ENCODE measurements at places on chromosomes 1 and 21. TPM values are rescaled to one million over a fixed set of nuclear protein-coding genes. Genes with fewer than 3 reads are reported as not detected.

DNA sequence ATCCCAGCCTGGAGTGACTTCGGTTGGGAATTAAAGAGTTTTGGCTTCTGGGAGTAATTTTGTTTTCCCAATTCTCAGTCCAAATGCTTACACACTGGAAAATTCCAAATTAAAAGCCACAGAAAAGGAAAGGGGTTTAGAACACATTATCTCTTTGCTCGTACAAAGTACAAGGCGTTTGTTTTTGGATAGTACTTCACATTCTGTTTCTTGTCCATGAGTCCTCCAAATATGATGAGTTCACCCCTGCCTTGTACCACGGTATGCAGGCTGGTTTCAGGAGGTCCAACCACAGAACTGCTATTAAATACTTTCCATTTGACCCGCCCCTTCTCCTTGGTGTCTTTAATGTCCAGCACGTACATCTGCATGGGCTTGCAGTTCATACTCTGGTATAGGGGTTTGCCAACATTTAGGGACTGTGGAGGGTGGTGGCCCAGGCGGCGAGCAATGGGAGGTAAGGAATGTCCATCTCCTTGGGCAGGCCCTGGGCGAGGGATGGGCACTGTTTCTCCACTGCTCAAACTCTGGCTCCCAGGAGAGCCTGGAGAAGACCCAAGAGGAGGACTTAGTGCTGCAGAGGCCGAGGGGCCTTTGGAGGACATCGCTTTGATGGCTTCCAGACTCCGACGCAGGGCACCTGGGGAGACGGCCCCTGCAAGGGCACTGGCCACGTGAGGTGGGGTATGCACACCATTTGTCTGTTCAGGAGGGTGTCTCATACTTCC is 13.7 kb upstream of the CPLANE2 start:
- H3K27ac ChIP-seq = no peak overlapping the region
- peaks cover 15% of the 10 kb centered on the region for H3K36me3 ChIP-seq
- DNase-seq = no peak
- H3K27me3 ChIP-seq = no peaks in the 10 kb centered on the region

DNA sequence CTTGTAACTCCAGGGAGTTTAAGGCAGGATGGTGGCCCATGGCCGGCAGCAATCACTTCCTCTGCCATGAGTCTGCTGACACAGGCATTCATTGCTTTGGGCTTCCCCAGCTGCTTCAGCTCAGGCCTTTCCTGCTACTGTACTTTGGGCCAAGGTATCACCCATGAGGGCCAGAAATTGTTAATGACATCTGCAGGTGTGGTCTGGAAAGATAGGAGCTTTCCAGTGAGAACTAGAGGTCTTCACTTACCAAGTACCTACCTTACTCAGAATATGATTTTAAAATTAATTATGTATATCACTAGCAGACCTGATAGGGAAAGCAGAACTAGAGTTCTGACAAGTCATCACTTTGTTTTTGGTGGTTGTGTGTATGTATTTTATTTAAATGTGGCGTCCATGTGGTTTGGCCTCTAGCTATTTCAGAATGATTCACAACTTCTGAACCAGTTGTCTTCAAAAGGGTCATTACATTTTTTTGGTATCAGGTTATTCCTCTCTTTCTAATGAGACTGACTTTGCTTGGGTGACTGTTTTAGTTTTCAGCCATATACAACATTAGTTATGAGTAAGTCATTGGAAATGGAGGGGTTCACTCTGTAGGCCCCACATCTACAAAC is 2.7 kb downstream of the RGL1 start:
- no peak overlapping the region for H3K4me3 ChIP-seq

GRCh38 chr1:214050513-214051401 is 63.0 kb downstream of the PROX1 start:
- H3K4me3 ChIP-seq = no peak overlapping the region
- H3K27ac ChIP-seq = no peak overlapping the region
- H3K4me1 ChIP-seq = no peaks in the 10 kb centered on the region
- H3K27me3 ChIP-seq = no peaks in the 10 kb centered on the region
- H3K36me3 ChIP-seq = no peaks in the 10 kb centered on the region

DNA sequence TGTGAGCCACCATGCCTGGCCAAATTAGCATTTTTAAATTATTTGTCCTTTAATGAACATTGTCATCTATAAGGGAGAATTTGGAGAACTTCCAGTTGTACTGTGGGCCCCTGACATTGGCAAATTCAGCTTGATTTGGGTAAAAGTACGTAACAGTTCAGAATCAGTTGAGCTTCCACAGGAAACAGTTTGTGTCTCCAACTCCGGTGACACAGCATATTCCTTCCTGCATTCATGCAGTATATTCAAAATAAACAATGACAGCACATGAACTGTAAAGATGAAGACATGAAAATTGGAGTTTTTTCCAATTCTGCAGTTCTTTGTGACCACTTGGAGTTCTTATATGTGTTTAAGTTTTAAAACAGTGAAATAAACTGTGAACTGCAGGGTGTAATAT is 28.2 kb downstream of the RNF220 start:
- no peaks in the 10 kb centered on the region for H3K36me3 ChIP-seq
- no peak overlapping the region for H3K4me3 ChIP-seq
- no peaks in the 10 kb centered on the region for H3K27me3 ChIP-seq

DNA sequence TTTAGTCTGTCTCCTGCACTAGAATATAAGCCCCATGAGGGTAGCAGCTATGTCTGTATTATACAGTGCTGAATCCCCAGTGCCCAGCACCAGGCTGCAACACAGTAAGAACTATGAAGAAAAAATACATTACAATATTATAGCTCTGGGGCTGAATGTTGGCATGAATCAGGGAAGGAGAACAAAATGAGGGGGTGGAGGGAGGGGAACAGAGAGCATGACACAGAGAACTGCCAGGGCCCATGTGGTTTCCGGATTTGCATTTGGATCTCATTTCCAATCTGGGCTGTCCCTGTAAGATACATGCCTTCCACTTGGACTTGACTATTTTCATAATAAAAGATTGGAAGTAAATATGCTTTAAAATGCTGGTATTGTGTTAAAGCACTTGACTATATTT is 35.8 kb downstream of the C1orf198 start:
- no peaks in the 10 kb centered on the region for H3K4me1 ChIP-seq
- no peak overlapping the region for H3K4me3 ChIP-seq
- H3K27ac ChIP-seq = no peak overlapping the region
- no peaks in the 10 kb centered on the region for H3K36me3 ChIP-seq
- no peak for DNase-seq

GRCh38 chr21:41766883-41767605 is at the start of gene RIPK4:
TSS of gene RIPK4 (minus strand) at chr21:41767052. CDS start at chr21:41767041, 11 bp downstream.
- H3K4me1 ChIP-seq = peaks cover 40% of the 10 kb centered on the region
- H3K27ac ChIP-seq = no peak within 1 kb of the TSS
- peaks cover 33% of the 10 kb centered on the region for H3K27me3 ChIP-seq
- H3K36me3 ChIP-seq = no peaks in the 10 kb centered on the region
- H3K4me3 ChIP-seq = peak within 1 kb of the TSS; percentile 53
- DNase-seq = peak; percentile 88

- no peaks in the 10 kb centered on the region for H3K36me3 ChIP-seq
- DNase-seq = no peak
- no peaks in the 10 kb centered on the region for H3K27me3 ChIP-seq
Observed at GRCh38 chr1:207920444-207921021, 9.6 kb upstream of the CD34 start.

DNA sequence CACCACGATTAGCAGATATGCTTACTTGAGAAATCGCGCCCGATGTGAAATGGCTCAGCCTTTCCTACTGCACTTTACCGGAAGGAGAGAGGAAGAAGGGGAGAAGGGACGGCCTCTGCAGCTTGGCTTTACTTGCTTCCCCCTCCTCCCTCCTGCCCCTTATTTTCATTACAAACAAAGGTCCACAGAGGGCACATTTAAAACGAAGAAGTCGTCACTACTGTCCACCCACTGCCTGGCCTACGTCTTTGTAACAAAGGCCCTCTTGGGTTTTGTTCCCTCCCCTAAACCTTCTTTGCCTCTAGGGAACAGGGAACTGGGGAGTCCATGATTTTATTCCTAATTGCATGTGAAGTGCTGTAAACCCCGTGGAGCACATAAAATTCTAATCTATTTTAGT is 308.5 kb downstream of the LMX1A start:
- H3K4me3 ChIP-seq = no peak overlapping the region
- no peak overlapping the region for H3K27ac ChIP-seq
- DNase-seq = no peak
- H3K36me3 ChIP-seq = no peaks in the 10 kb centered on the region

DNA sequence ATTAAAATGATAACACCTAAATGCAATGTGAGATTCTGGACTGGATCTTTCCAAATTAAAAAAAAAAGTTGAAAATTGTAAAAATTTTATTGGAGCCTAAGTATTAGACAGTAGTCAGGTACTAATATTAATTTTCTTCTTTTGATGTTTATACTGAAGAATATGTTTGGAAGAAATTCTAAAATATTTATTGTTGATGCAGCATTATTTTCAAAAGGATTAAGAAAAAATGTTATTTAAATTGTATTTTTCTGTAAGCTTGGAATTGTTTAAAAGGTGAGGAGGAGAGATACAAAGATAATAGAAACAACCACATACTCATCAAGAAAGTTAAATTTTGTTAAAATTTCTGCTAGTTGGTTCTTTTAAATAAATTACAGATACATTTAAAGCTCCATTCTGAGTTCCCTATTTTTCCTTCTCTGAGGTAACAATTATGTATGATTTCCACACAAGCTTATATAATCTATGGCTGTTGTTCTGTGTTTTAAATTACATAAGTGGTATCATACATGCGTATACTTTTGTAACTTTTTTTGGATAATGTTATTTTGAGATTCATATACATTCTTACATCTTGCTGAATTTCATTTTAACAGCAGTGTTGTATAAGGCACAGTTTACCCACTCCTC is 180.3 kb upstream of the RGS18 start:
- no peak overlapping the region for H3K27ac ChIP-seq
- DNase-seq = no peak
- H3K4me1 ChIP-seq = no peaks in the 10 kb centered on the region
- H3K36me3 ChIP-seq = no peaks in the 10 kb centered on the region
- no peak overlapping the region for H3K4me3 ChIP-seq

GRCh38 chr1:147496571-147497210 is 44.6 kb upstream of the BCL9 start:
- no peaks in the 10 kb centered on the region for H3K27me3 ChIP-seq
- H3K4me1 ChIP-seq = no peaks in the 10 kb centered on the region
- H3K4me3 ChIP-seq = no peak overlapping the region
- DNase-seq = no peak
- no peaks in the 10 kb centered on the region for H3K36me3 ChIP-seq

GRCh38 chr1:203638103-203638475 is 11.5 kb downstream of the ATP2B4 start:
- H3K4me1 ChIP-seq = no peaks in the 10 kb centered on the region
- no peaks in the 10 kb centered on the region for H3K27me3 ChIP-seq
- H3K4me3 ChIP-seq = no peak overlapping the region
- H3K36me3 ChIP-seq = no peaks in the 10 kb centered on the region

GRCh38 chr1:108007531-108007930 is 42.6 kb upstream of the VAV3 start:
- no peak overlapping the region for H3K27ac ChIP-seq
- no peaks in the 10 kb centered on the region for H3K36me3 ChIP-seq
- DNase-seq = no peak
- H3K4me1 ChIP-seq = no peaks in the 10 kb centered on the region
- no peaks in the 10 kb centered on the region for H3K27me3 ChIP-seq
- H3K4me3 ChIP-seq = no peak overlapping the region

DNA sequence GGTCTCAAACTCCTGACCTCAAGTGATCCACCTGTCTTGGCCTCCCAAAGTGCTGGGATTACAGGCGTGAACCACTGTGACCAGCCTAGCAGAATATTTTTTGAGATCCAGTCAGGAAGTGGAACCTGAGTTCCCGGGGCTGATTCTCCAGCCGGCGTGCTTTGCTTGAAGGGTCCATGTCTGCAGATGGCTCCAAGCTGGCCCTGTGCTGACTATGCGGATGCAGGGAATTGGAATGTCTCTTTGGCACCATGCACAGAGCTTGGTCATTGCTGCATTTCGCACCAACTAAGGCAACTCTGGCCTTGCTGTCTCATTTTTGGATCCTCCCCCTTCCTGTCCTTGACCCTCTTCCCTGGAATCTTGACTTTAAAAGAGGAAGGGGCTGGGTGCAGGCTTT is 28.1 kb downstream of the ARHGEF10L start:
- no peaks in the 10 kb centered on the region for H3K36me3 ChIP-seq
- H3K4me3 ChIP-seq = no peak overlapping the region
- DNase-seq = no peak
- H3K4me1 ChIP-seq = peaks cover 63% of the 10 kb centered on the region
- H3K27me3 ChIP-seq = no peaks in the 10 kb centered on the region

DNA sequence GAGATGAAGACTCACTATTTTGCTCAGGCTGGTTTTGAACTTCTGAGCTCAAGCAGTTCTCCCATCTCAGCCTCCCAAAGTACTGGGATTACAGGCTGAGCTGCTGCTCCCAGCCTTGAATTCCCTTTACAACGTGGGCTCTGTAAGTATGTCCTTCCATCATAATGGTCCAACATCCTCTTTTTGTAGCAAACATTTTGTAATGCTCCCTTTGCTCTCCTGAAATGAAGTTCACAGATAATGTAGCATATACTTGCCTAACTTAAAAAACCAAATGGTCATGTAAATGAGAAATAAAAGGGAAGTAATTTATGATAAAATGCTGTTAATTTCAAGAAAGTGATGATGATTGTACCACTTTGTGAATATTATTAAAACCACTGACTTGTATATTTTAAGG is 30.5 kb upstream of the THEM4 start:
- no peak overlapping the region for H3K4me3 ChIP-seq
- no peaks in the 10 kb centered on the region for H3K27me3 ChIP-seq
- H3K27ac ChIP-seq = no peak overlapping the region
- no peak for DNase-seq
- no peaks in the 10 kb centered on the region for H3K4me1 ChIP-seq

- no peaks in the 10 kb centered on the region for H3K27me3 ChIP-seq
- H3K4me3 ChIP-seq = no peak overlapping the region
- DNase-seq = no peak
- H3K36me3 ChIP-seq = no peaks in the 10 kb centered on the region
- no peak overlapping the region for H3K27ac ChIP-seq
Observed at GRCh38 chr1:217482356-217483102, 148.4 kb downstream of the GPATCH2 start.

GRCh38 chr1:155562581-155563376 is at the start of gene ASH1L:
TSS of gene ASH1L (minus strand) at chr1:155562803. CDS start at chr1:155521519, 41,284 bp downstream.
- peak within 1 kb of the TSS; percentile 98 for H3K4me3 ChIP-seq
- H3K36me3 ChIP-seq = 0 out of 2 replicates have a peak, but pooled peaks cover 3% of the 10 kb centered on the region
- peak; percentile 92 for DNase-seq
- H3K27me3 ChIP-seq = no peaks in the 10 kb centered on the region

- no peak overlapping the region for H3K27ac ChIP-seq
- no peaks in the 10 kb centered on the region for H3K27me3 ChIP-seq
- H3K4me3 ChIP-seq = no peak overlapping the region
- H3K36me3 ChIP-seq = peaks cover 13% of the 10 kb centered on the region
- H3K4me1 ChIP-seq = peaks cover 2% of the 10 kb centered on the region
Observed at GRCh38 chr1:109354929-109355328, 42.8 kb downstream of the SORT1 start.

- H3K27ac ChIP-seq = no peak overlapping the region
- H3K4me1 ChIP-seq = no peaks in the 10 kb centered on the region
- no peak overlapping the region for H3K4me3 ChIP-seq
- DNase-seq = no peak
- no peaks in the 10 kb centered on the region for H3K36me3 ChIP-seq
Observed at GRCh38 chr1:182121787-182122186, 60.3 kb upstream of the ZNF648 start.

- no peaks in the 10 kb centered on the region for H3K36me3 ChIP-seq
- no peak for DNase-seq
- no peaks in the 10 kb centered on the region for H3K27me3 ChIP-seq
- H3K4me1 ChIP-seq = 0 out of 2 replicates have a peak, but pooled peaks cover 2% of the 10 kb centered on the region
Observed at GRCh38 chr1:29687601-29688244, 451.4 kb downstream of the PTPRU start.

The TSACC gene
- total RNA-seq = 1.0 TPM

The DIRAS3 gene
- not detected for total RNA-seq

The SRSF10 gene
- total RNA-seq = 194 TPM

The CNN3 gene
- 262 TPM for total RNA-seq

The FCGR2B gene
- not detected for total RNA-seq

The AMY2A gene
- total RNA-seq = not detected

The DMRTA2 gene
- total RNA-seq = not detected

Measured in H1 (cell line).